ENCODE measurements at places on chromosomes 12 and 14.

- DNase-seq = no peak
Measured at GRCh38 chr12:22047494-22047893, 1.5 kb downstream of the CMAS start.

DNA sequence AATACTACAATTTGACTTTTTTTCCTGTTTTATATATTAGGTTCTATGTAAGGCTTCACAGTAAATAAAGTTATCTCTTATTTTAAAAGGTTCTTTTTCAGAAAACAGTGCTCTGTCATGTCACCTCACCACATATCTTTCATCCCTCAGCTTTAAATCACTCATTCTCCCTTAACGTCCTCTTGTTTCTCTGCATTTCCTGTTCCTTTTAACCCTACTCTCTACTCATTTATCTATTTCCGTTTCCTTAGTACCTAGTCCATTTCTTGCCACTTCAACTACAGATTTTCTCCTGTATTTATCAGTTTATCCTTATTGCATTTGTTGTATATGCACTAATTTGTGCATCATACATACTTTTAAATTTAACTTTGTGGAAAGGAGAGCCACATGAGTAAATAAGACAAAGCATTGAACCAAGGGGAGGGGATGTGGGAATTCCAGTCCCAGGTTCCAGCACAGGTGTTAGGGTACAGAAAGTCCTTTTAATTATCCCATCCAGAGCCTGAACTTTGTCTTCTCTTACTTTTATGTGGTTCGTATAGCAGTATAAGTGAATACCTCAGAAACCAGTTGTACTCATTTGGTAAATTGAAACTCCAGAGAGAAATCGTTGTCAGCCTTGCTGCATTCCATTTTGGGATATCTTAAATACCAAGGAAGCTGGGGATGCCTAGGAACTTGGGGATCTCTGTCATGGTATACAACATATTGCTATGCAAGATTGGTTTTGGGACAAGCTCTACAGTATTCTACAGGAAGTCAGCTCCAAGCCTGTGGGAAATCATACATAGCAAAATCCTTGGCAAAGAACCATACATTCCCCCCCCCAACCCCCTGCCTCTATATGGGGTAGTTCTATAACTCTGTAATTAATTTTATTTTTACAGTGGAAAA lies 120.5 kb downstream of the DIP2B start:
- peak; percentile 12 for DNase-seq

DNA sequence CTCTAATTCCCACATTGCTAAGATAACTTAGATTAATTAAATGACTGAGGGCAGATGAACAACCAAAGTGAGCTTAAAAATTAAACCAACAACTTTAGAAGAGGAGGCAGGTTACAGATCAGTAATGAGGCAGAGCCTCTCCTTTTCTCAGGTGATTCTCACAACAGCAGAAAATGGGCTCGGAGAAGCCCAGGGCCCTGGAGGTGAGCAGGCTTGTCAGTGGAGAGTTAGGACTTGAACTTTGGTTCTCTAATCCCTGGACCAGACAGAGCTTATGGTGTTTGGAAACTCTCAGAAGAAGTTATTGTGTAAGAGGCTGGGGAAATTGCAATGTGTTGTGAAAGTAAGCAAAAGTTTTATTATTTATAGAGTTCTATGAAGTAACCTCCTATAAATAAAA lies 2.8 kb downstream of the TRHDE start:
- no peak for DNase-seq

- no peak for DNase-seq
Measured at GRCh38 chr12:33587354-33587753, 147.7 kb upstream of the SYT10 start.

DNA sequence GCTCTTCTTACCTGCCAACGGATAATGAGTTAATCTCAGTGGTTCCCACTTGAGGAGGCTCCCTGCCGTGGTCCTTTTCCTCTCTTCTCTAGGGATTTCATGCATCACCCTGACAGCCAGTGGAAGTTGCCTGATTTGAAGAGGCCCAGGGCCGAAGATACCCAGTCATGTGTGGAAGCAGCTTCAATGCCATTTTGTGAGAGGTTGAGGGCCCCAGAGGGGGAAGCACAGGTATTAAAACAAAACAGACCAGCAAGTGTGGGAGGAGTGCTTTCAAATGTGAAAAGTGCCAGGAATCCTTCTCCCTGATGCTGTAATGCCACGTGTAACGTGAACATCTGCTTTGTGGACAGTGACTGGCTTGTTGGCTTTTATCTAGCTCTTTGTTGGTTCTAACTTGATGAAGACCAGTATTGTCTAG lies 1.5 kb downstream of the TCP11L2 start:
- no peak for DNase-seq

GRCh38 chr14:93533437-93533836 lies 102.7 kb downstream of the UNC79 start:
- no peak for DNase-seq

- no peak for DNase-seq
Measured at GRCh38 chr12:262817-263216, at the start of gene SLC6A13. SLC6A13 (minus strand) TSS chr12:262836; CDS start chr12:260052, 2,784 bp downstream.

DNA sequence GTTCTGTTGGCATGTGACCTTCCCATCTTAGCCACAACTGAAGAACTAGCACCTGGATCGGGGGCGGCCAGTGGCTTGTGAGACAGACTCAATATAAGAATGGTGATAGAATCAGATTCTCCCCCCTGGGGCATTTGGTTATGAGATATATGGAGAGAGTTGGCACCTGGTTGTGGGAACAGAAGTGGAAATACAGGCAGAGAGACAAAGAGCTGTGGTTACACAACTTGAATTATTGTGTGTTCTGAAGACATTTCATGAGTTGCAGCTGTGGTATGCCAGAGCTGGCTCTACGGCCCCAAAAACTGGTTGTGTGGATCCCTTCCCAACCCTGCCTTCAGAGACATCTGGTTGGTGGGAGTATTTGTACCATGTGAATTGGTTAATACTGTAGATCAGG lies 2.9 kb upstream of the MSRB3 start:
- no peak for DNase-seq

DNA sequence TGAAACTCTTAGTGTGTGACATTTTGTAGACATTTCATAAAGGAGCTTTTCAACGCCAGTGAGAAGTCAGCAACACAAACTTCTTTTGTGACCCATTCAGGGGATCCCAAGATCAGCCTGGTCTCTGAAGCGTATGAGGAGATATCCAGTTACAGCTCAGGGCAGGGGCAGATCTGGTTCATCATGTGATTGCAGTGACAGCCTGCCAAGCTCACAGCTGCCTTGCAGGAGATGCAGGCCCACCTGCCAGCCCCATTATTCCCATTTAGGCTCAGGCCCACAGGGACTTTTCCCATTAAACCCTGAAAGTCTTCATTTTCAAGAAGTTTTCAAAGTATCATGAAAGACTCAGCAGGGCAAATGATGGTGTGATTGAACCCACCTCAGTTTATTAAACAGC lies 38.3 kb downstream of the SRGAP1 start:
- no peak for DNase-seq

DNA sequence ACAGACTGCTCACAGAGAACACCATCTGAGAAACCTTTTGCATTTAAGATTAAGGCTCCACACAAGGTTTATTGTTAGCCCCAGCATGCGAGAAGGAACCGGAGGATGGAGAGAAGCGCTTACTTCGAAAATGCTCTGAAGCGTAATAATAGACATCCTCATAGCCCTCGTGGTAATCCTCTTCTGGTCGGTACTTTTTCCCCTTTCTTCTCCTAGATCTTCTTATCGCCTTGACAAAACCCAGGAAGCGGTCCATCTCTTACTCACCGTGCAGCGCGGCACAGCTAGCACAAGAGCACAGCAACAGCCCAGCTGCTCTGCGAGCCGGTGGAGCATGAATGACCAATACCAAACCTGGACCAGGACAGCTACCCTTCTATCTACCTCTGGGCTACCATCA lies 125.1 kb upstream of the GRIP1 start:
- no peak for DNase-seq

DNA sequence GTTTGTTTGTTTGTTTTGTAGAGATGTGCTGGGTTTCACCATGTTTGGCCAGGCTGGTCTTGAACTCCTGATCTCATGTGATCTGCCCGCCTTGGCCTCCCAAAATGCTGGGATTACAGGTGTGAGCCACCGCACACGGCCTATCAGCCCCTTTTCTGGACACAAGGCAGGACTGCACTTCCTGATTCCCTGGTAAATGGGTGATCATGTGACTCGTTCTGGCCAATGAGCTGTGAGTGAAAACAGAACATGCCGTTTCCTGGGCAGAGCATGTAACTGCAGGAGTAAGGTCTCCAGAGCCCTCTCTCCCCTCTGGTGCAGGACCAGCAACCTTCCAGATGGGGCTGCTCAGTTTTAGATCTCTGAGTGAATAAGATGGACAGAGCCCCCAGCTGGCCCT lies 92.7 kb downstream of the ITPK1 start:
- DNase-seq = no peak

DNA sequence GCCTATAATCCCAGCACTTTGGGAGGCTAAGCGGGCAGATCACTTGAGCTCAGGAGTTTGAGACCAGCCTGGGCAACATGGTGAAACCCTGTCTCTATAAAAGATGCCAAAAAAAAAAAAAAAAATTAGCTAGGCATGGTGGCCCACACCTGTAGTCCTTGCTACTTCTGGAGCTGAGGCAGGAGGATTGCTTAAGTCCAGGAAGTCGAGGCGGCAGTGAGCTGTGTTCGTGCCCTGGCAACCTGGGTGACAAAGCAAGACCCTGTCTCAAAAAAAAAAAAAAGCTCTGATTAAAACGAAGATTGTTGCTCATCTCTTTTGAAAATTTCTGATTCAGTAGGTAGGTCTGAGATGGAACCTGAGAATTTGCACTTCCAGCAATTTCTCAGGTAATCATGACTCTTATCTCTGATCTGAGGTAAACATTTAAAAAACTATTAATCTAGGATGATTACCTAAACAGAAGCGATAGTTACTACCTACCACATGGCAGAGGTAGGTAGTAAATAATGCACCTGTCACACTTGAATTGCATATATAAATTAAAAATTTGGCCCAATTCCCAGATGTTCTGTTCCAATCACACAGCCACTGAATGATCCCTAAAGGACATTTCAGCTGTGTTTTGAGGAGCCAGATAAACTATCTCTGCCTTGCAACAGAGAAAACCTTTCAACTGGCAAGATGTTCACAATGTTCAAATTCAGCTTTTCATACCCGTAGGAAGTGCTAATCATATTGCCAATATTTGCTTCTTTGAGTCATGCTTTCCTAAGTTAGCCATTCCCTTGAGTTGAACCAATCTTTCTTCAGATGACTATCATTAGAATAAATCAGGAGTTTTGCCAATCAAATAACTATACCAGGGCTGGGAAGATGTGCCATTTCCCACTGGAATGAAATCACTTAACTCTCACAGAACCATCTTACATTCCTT lies 4.2 kb upstream of the TEP1 start:
- DNase-seq = no peak

DNA sequence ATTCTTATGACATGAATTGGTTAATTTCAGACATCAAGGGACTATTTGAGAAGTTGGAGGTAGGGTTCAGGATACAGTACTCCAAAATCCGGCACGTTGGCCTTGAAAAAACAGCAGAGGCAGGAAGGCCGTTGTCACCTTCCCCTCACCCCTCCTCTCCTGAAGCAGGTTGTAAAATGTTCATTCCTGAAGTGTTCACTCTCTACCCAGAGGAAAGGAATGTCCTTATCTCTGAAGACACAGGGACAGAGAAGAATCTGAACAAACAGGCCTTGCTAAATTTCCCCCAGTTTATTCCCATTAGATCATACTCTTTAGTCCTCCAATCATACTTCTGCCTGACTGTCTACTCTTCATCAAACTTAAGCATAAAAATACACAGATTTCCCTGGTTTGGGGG lies 313.6 kb downstream of the ZFP36L1 start:
- DNase-seq = no peak

- DNase-seq = no peak
Measured at GRCh38 chr12:80858356-80858755, 79.4 kb downstream of the LIN7A start.

- DNase-seq = no peak
Measured at GRCh38 chr12:58841058-58841798, 79.1 kb downstream of the LRIG3 start.

- no peak for DNase-seq
Measured at GRCh38 chr12:110543252-110543959, 39.7 kb downstream of the PPTC7 start.

DNA sequence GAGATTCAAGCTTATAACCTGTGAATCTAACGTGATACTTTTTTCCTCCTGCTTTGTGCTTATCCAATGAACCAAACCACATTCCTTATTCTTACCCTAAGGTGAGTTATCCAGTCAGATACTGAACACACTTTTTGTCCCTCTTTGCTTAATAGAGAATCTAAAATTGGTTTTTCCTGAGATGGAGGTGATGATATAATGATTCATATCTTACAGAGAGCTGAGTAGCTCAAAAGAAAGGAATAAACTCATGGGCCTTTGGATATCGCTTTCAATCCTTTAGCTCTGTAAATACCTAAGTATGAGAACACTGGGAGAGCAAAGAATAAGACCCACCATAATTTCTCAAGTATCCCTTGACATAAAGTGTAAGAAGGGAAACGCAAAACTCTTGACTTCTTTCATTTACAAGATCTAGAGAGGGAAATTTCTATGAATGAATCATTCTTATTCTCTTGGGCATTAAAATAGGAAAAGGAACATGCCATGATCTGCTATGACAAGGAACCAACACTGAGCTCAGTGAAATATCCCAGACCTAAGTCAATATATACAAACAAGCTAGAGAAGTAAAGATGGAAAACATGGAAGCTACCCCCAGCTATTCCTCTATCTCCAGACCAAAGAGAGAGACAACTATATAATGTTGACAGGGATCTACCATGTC lies 81.8 kb upstream of the STAC3 start:
- DNase-seq = no peak

DNA sequence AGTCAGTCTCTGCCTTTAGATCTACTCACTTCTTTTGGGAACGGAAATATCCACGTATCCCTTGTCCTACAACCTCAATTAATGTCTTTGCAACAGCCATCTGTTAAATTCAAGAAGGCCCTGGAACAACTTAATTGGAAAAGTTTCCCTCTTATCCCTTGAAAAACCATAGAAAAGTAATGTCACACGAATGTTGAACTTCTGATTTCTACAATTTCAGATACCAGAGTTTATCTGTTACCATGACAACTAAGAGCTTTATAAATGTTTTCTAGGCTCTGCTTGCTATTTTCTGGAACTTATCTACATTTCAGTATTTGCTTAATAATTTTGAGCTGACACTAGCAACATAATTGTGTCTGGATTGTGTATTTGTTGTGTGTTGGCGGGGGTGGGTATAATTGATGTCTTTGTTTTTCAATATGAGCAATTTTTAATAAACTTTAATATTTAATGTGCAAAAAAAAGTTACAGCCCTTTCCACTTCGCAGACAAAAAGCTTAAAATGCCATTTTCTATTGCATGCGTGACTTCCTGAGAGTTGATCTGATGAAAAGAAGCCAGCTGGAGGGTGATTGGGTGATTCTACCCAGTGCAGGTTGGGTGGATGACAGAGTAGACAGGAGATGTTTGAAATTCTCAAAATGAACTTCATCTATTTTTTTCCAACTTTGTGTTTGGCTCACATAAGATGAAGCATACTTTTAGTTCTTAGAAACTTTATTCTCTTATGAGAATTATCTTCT lies 11.8 kb upstream of the EDDM3A start:
- DNase-seq = no peak

- no peak for DNase-seq
Measured at GRCh38 chr14:103123634-103124500, 606 bp downstream of the TNFAIP2 start.

- no peak for DNase-seq
Measured at GRCh38 chr12:69442894-69443293, 27.3 kb upstream of the FRS2 start.
